Stimulated activated CD8-positive, alpha-beta memory T cell treated with anti-CD3 and anti-CD28 coated beads, Interleukin-12 subunit alpha, Interleukin-12 subunit beta, amount 100 ng/mL, for 4 hours (primary cell): ENCODE measurements at places on chromosomes 4 and X.

GRCh38 chr4:94517492-94517891, 65.8 kb downstream of the PDLIM5 start:
- no peak for DNase-seq

- no peak for DNase-seq
Observed at GRCh38 chr4:17058536-17058915, 160.1 kb upstream of the LDB2 start.

DNA sequence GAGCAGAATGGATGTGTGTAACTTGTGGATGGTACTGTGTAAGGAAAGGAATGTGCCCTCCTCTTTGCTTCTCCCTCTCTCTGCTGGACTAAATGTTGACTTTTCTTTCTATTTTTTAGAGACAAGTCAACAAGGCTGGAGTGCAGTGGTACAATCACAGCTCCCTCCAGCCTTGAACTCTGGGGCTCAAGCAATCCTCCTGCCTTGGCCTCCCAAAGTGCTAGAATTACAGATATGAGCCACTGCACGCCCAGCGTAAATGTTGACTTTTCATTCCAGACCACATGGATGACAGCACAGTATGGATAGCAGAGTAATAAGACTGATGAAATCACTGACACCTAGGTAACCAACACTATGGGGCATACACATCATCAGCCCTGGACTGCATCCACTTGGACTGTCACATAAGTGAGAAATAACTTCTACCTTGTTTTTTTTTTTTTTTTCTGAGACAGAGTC, 5.1 kb upstream of the RPS3A start:
- no peak for DNase-seq

DNA sequence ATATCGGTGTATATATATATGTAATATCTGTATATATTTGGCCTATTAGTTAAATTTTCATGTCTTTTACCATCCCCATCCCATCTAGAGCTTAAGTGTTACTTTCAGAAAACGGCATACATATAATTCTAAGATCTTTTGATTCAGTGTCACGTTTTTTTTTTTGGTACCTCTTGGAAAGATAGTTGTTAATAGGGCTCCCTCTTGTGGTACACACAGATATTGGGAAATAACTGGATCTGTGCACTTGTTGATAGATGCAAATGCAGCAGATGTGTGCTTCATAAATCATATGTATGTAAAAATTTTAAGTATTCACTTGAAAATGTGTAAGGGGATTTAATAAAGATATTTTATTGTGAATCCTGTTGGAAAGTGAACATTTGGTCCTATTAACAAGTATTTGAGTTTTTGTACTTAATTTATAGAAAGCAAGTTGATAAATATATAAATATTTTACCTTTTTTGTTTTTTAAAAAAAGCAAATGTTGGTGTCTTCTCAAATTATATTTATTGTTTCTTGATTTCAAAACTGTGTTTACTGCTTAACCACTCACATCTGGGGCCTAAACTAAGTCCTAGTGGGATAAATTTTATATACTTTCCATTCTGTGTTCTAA, 74.7 kb downstream of the PAQR3 start:
- DNase-seq = no peak

- no peak for DNase-seq
Observed at GRCh38 chr4:97917115-97917514, 226.2 kb downstream of the STPG2 start.

DNA sequence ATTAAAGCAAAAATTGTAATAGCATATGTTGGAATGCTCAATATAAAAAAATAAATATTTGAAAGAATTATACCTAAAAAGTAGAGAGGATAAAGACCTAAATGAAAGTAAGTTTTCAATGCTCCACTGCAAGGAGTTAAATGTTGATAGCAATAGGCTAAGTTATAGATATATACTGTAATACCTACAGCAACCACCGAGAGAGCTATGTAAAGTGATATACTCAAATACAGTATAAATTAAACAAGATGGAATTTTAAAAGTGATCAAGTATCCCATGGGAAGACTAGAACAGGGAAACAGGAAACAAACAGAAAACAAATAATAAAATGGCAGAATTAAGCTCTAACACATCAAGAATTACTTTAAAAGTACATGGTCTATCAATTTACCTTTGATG, 73.9 kb downstream of the CASP3 start:
- DNase-seq = no peak

DNA sequence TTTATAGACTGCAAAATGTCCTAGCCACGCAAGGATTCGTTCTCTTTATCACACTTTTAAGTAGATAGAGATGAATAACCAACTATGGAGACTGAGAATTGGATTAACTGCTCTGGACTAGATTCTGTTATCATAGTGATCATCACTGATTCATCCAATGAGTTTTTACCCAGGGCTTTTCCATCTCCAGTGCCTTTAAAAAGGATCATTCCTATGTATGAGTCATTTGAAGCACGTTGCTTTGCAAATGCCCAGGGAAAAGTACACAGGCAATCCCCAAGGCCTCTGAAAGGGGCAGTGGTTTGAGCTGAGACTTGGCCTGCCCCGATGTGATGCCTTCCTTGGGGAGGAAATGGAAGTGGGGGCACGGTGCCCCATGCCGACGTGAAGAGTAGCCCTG, 122.7 kb upstream of the PSAPL1 start:
- DNase-seq = no peak

GRCh38 chrX:150680974-150681373, 12.2 kb upstream of the MTMR1 start:
- no peak for DNase-seq

GRCh38 chrX:121301356-121301755, 253.9 kb downstream of the GLUD2 start:
- no peak for DNase-seq

DNA sequence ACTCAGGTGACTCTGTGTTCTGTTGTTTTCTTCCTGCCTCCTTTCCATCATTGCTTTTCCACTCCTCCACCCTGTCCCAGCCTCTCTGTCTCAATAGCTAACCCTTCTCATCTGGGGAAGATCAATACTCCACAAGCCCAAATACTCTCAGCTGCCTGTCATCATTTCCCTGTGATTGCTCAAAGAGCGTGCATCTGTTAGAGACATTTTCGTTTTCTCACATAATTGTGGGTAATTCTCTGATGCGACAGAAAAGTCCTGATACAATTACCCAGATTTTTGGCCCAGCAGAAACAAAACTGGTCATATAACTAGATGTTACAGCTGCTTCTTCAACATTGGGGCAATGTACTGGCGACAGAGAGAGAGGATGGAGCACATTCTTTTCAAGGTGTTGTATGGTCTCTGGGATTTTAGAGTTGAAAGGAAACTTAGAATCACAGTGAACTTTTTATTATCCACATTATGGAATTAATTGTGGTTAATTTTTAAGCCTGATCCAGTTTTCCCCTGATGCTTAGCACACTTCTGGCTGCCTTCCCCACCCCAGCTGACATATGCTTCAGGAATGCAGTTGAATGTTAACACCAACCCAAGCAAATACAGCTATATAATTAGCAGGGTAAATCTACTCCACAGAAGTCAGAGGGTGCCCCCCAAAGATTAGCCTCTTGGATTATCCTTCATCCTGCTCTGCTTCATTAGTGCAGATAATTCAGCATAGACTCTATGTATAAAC, 171.4 kb upstream of the ANXA3 start:
- no peak for DNase-seq

GRCh38 chrX:21863241-21863640, 7.5 kb downstream of the YY2 start:
- DNase-seq = no peak

DNA sequence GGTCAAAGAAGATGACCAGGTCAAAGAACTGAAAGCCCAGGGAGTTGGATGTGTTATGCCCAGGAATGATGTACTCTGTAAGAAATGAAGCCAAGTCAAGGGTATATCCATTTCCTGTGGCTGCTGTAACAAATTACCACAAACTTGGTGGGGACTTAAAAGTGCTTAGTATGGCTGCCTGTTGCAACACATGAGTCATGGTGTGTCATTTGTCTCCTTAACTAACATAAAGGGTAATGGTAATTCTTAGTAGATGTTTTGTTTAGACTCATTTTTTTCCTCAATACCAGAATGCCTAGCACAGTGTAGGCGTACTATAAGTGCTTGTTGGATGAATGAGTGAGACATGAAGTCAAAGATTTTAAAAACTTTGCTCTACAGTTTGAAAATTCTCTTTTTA, 45.7 kb downstream of the SYTL5 start:
- no peak for DNase-seq

GRCh38 chrX:78643096-78643495, 16.0 kb downstream of the RTL3 start:
- DNase-seq = no peak

DNA sequence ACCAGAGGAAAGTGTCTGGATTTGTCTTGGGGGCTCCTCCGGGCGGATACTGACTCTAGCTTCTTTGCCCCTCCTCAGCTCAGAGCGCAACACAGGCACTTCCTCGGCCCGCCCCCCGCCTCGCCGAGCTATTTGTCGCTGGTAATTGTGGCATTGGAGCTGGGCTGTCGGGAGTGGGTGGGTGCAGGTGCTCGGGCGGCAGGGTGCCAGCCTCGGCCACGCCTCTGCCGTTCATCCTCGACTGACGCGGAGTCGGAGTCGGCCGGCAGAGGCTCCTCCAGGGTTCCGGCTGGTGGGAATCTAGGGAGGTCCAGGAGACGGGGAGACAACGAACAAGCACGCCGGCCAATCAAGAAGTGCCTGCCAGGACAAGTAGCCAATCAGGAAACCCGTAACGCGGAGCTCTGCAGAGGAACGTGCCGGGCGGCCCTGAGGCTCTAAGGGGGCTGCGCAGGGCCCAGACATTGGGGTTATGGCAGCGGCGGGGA, 3.9 kb upstream of the SYN1 start:
- DNase-seq = no peak

DNA sequence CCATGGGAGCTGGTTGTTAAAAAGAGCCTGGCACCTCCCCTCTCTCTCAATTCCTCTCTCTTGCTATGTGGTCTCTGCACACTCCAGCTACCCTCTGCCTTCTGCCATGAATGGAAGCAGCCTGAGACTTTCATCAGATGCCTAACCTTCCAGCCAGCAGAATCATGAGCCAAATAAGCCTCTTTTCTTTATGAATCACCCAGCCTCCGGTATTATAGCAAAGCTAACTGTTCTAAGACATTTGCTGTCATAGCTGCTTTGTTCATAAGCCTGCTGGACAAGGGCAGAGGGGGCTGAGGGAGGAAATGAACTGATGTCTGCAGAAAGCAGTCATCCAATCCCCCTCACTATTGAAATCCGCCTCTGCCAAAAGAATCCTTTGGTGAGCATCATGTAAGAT, 196.7 kb downstream of the ZNF330 start:
- no peak for DNase-seq

DNA sequence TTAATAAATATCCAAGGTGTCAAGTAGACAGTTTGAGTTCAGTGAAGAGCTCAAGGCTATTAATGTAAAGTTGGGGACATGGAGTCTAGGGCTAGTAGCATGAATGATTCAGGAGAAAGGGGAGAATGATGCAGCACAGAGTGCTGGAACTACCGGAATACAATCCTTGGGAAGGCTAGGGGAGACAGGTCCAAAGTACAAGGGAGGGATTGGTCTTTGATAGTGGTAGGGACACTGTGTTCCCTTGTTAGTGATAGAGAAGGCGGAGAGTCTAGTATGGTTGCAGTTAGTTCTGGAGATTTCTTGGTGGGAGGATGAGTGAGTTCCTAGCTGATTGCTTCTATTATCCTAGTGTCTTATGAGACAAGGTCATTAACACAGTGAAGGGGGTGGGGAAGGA, 8.7 kb downstream of the GCNA start:
- DNase-seq = no peak

- no peak for DNase-seq
Observed at GRCh38 chrX:67004451-67004850, 365.6 kb upstream of the EDA2R start.

- DNase-seq = no peak
Observed at GRCh38 chr4:43410636-43411035, 518.1 kb downstream of the GRXCR1 start.

DNA sequence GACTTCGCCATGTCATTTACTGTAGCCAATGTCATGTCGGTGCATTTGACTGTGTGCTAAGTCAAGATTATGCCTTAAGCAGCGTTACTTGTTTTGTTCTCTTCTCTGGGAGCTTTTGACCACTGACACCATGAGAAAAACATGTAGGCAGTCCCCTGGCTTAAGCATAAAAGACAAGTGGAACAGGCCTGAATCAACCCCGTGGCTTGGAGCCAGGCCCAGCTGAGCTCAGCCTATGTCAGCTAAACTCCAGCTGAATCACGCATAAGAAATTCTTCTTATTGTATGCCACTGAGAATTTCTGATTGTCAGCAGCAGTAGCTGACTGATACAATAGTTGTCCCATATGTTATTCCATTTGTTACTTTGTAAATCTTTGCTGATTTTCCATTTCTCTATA, 261.9 kb downstream of the CBLL2 start:
- no peak for DNase-seq

DNA sequence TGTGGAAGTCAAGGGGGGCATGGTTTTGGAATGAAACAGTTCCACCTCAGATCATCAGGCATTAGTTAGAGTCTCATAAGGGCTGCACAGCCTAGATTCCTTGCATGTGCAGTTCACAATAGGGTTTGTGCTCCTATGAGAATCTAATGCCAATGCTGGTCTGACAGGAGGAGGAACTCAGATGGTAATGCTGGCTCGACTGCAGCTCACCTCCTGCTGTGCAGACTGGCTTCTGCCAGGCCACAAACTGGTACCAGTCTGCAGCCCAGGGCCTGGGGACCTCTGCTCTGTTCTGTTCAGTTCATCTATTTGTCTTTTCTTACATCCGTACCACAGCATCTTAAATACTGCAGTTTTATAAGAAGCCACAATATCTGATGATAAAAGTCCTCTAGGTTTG, 12.2 kb upstream of the MSL3 start:
- DNase-seq = no peak

GRCh38 chr4:173500841-173501591, 29.0 kb downstream of the HAND2 start:
- no peak for DNase-seq

GRCh38 chr4:128768373-128768996, 41.0 kb upstream of the JADE1 start:
- DNase-seq = no peak

DNA sequence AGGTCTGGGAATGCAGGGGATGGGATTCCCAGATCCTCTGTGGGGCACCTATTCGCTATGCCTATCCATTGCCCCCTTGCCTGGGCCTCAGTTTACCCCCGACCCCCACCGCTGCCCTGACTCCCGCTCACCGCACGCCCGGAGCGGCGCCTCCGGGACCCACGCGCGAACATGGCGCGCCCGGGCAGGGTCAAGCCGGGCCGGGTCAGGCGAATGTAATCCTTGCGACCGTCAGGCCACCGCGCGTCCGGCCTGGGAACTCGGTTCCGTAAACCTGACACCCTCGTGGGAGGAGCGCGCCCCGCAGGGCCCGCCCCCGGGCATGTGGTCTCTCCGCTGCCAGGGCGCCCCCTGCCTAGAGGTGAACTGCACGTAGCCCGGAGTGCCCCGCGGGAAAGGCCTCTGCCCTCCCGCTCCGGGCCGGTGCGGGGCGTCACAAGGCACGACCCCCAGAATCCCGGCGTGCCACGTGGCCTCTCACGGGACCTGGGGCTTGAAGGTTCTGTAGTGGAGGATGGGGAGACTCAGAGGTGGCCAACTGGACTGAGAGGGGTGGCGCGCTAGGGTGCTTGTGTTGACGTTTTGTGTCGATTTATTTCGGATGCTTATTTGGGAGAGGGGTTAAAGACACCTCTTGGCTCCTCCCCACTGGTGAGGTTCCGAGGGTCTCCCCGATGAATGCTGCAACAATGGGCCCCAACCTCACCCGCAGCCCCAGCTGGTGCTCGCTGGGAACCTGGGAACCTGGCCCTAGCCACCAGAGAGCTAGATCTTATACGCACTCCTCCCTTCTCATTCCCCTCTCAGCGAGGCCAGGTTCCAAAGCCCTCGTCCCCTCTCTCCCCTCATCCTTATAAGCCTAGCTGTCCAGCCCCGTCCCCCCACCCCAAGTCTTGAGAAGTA, at the start of gene PRICKLE3:
TSS of gene PRICKLE3 (minus strand) at position 249 of the 903 bp plus-strand sequence. CDS start at position 173, 76 bp downstream.
- peak; percentile 52 for DNase-seq

- no peak for DNase-seq
Observed at GRCh38 chr4:36088542-36088941, 155.8 kb downstream of the ARAP2 start.
